Glutamatergic neuron (in vitro differentiated cells): ENCODE measurements at places on chromosomes 4 and X. TPM values are rescaled to one million over a fixed set of nuclear protein-coding genes. Genes with fewer than 3 reads are reported as not detected.
A peak's percentile ranks its signal among the peaks of the same experiment; 100 is the strongest.

Gene DIPK2B
- not detected for total RNA-seq

Gene TSPAN6
- total RNA-seq = 25.7 TPM

DNA sequence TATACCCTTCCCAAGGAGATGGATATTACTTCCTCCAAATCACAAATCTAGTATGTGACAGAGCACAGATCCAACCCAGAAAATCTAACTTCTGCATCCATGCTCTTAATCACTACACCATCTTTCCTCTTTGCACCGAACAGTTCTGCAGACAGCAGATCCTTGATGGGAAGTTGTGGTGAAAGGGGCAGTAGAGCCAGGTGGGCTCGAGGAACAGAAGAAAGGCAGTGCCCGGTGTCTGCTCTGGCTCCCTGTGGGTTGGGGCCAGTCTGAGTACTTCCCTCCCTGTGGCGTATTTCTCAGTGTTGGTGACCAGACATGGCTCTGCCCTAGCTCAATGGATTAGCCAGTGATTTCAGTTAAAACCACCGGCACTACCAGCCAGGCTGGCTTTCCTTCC lies 15.3 kb downstream of the HOPX start:
- no peaks in the 10 kb centered on the region for H3K4me1 ChIP-seq
- H3K27ac ChIP-seq = no peak overlapping the region
- H3K36me3 ChIP-seq = no peaks in the 10 kb centered on the region

GRCh38 chr4:75007891-75008290 lies 75.0 kb downstream of the PARM1 start:
- DNase-seq = no peak
- H3K27ac ChIP-seq = no peak overlapping the region
- H3K36me3 ChIP-seq = peaks cover 18% of the 10 kb centered on the region
- no peak overlapping the region for H3K4me3 ChIP-seq
- no peaks in the 10 kb centered on the region for H3K27me3 ChIP-seq

DNA sequence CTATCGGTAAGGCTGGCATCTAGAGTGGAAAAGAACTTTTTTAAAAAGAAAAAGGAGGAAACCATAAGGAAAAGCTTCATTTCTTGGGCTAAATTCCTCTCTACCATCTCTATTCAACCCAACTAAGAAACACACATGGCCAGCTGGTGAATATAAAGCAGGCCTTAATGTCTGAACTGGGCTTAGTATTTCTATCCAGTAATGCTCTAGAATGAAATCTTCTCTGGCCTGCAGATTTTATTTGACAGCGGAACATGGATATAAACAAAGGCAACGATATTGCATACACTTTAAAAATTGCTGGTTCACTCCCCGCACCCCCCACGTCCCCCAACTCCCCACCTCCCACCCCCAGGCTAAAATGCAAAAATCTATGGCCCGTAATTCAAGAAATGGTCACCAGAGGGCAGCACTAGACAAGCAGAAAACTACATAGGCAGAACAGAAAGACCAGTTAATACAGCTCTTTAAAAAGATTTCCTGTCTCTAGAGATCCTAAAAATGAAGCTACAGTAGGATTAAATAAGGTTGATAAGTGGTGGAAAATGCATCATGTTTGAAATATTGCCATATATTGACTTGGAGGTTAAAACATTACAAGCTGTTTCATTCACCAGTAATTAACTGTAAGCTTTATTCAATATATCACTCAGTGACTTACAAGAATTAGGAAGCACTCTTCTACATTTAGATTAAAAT lies 155.2 kb upstream of the GALNT7 start:
- H3K36me3 ChIP-seq = no peaks in the 10 kb centered on the region
- peak overlapping the region; percentile 6 for H3K27ac ChIP-seq
- no peak overlapping the region for H3K4me3 ChIP-seq
- peaks cover 2% of the 10 kb centered on the region for H3K27me3 ChIP-seq
- peak; percentile 36 for DNase-seq

GRCh38 chr4:5037553-5038551 lies 13.4 kb upstream of the STK32B start:
- DNase-seq = no peak
- H3K27me3 ChIP-seq = peaks cover 3% of the 10 kb centered on the region
- H3K27ac ChIP-seq = no peak overlapping the region
- H3K36me3 ChIP-seq = no peaks in the 10 kb centered on the region
- H3K4me3 ChIP-seq = no peak overlapping the region
- peaks cover 8% of the 10 kb centered on the region for H3K4me1 ChIP-seq
